ENCODE measurements at places on chromosomes 12 and 14. TPM values are rescaled to one million over a fixed set of nuclear protein-coding genes. Genes with fewer than 3 reads are reported as not detected.

GRCh38 chr12:68115281-68115680 lies 44.3 kb downstream of the IFNG start:
- H3K36me3 ChIP-seq: no peaks in the 10 kb centered on the region
- DNase-seq: no peak
- H3K27ac ChIP-seq: no peak overlapping the region
- H3K4me3 ChIP-seq: no peak overlapping the region
- H3K4me1 ChIP-seq: no peaks in the 10 kb centered on the region

Gene PELI2
- 24.3 TPM for total RNA-seq

DNA sequence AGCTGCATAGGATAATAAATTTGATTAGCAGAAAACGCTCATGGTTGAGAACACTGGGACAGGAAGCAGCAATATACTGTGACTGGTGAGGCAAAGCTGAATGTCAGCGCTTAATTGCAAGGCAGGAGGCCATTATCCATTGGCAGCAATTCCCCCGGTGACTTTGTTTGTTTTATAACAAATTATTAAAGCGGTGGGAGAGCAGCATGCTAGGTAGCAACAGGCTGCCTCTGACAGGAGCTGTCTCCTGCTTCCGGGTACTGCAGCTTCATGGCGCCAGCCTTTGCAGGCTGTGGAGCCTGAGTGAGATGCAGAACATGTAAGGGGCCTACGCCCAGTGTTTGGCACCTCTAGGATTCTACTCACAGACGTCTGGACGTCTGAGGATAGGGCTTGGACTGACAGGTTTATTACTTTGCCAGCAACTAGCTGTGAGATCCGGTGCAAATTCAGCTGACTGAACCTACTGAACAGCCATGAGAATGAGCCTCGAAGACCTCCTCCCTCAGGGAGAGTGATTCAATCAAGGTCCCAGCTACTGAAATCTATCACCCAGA lies 82.1 kb upstream of the SSTR1 start:
- no peaks in the 10 kb centered on the region for H3K27me3 ChIP-seq
- no peak for DNase-seq
- no peak overlapping the region for H3K4me3 ChIP-seq
- no peaks in the 10 kb centered on the region for H3K4me1 ChIP-seq
- H3K27ac ChIP-seq: no peak overlapping the region
- no peaks in the 10 kb centered on the region for H3K36me3 ChIP-seq

Gene ADAM21
- not detected for total RNA-seq

DNA sequence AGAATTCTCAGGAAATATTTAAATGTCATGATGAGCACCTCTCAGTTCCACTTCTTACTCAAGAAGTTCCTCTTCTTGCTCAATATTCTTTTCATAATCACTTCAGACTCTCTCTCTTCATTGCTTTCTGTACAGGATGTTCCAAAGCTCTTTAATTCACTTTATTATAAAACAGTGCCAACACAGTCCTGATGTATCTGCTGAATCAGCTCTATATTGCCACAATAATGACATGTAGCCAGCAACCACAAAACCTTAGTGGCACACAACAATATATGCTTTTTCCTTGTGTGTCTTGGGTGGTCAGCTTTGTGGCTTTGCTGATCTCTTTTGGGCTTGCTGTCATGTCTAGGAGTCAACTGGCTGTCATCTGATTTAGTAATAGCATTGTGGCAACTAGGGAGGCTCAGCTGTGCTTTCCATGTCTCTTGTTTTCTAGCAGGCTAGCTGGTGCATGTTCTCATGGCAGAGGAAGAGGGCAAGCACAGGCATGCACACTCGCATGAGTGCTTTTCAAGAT lies 52.8 kb upstream of the SLC2A13 start:
- no peak for DNase-seq
- H3K27me3 ChIP-seq: no peaks in the 10 kb centered on the region
- H3K4me1 ChIP-seq: no peaks in the 10 kb centered on the region
- no peak overlapping the region for H3K27ac ChIP-seq

GRCh38 chr12:19972325-19973288 lies 395.7 kb upstream of the PDE3A start:
- no peak overlapping the region for H3K4me3 ChIP-seq
- no peak for DNase-seq

GRCh38 chr12:95146769-95147168 lies 70.5 kb downstream of the FGD6 start:
- H3K4me1 ChIP-seq: no peaks in the 10 kb centered on the region
- H3K27me3 ChIP-seq: no peaks in the 10 kb centered on the region
- no peak overlapping the region for H3K4me3 ChIP-seq
- no peak for DNase-seq
- H3K27ac ChIP-seq: no peak overlapping the region
- H3K36me3 ChIP-seq: no peaks in the 10 kb centered on the region
